ENCODE measurements at places on chromosomes 6 and 20.

- DNase-seq: no peak
Measured at GRCh38 chr6:81384921-81385320, 367.6 kb downstream of the TENT5A start.

DNA sequence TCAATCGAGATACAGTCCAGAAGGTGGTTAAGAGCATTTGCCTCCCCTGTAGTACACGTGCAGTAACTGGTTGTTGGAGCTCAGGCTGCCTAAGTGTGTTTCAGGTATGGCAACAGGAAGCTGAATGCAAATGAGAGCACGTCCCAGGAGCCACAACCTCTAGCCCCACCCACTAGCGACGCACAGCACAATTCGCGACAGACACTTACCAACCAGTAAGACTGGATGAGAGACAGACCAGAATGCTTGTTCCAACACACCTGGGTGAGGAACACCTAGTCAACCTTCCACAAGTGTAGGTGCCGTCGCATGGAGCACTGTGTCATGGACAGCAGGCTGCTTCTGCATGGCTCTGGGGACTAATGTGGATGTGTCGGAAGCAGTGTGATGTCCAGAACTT lies 7.2 kb upstream of the SERPINB1 start:
- DNase-seq: no peak

GRCh38 chr6:80607811-80608391 lies 501.4 kb downstream of the BCKDHB start:
- no peak for DNase-seq

DNA sequence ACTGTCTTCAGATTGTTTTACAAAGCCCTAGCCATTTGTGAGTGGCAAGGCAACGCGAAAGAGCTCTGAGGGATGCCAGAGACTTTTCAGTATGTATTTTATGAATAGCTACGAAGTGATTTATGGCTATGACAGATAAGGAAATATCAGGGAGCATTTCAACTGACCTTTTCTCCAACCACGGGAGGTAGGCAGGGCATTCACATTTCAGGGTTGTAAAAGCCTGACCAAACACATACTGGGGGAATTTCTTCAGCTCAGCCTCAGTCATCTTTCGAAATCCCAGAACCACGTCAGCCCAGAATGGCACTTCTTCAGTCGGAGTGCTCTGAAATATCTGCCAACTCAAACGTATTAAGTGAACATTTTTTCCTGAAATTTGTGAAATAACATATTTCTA lies 10.8 kb downstream of the DDO start:
- no peak for DNase-seq

GRCh38 chr20:42191140-42191860 lies 573.1 kb upstream of the CHD6 start:
- DNase-seq: no peak

DNA sequence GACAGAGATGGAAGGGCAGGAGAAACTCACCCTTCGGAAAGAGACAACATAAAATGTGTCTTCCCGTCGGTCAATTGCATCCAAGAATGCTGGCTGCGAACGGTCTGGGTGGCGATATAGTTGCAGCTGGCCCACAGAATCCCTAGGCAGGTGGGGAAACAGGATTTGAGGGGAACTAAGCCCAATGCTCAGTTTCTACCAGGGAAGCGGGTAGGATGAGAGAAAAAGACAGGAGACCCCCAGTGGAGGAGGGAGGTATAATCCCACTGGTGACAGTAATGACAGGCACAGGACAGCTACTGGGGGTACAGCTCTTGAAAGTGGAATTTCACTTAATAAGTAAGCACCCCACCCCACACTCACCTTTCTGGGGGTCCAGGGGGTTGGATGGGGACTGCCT lies 7.5 kb upstream of the TNXB start:
- DNase-seq: no peak

GRCh38 chr20:44536175-44536574 lies 14.3 kb upstream of the SERINC3 start:
- DNase-seq: no peak

DNA sequence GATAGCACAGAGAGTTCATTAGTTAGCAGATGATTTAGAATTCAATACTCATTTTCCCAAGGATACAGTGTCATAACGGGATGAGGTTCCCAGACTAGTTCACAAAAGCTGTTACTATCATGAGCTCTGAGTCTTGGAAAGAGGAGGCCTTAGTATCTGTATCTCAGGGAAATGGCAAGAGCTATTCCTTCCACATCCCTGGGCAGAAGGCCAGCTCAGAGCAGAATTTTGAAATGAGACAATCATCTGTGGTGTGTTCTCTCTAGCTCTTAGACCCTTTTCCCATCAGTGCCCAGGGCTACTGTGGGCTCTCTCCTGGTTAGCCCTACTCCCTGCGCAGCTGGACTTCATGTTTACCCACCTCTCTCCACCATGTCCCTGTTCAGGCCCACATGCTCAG lies 64.5 kb downstream of the JAG1 start:
- DNase-seq: no peak

- DNase-seq: no peak
Measured at GRCh38 chr20:13028001-13028400, 19.2 kb downstream of the SPTLC3 start.

DNA sequence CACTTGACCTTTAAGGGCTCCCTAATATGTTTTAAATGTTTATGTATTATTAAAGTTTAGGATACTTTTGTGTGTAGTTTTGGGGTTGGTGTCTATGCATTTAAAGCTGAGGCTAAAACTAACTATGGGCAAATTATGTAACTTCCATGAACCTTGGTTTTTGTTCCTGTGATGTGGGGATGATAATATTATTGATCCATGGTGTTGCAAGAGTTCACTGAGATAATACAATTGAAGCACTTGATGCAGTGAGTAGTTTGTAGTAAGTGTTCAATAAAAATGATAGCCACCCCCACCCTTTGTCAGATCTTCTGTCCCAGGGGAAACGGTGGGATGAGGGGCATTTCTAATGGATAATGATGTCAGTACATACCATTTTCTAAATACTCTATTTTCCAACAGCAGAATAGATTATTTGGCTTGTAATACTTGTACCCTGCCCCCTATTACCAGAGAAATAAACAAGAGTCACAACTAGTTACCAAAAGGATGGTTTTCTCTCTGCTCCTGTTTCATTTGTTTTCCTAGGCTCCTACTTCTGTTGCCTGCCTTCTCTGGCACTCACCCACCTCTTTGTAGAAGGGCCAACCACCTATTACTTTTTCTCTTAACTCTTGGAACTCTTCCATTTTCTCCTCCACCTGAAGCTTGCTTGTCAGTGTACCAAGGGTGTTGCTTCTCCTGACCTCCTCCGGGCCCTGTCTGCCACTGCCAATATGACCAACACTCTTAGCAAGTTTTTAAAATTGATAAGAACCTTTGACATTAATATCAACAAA lies 97.9 kb downstream of the RCAN2 start:
- DNase-seq: no peak

DNA sequence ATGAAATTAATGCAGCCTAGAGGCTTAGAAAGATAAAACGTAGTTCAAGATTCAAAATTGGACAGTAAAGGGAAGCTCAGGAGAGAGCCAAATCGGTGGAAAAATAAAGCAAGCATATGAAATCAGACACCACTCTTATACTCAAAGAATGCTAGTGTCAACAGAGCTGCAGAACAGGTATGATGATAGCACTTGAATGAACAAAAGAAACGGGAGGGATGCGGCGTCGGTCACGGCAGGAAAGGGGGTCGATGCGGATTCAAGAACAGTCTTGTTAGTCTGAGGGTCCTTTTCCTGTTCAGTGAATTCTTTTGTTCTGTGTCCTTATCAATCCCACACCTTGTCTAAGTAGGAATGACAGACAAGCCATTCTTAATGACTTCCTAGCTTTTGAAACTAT lies 114.4 kb downstream of the FOXC1 start:
- no peak for DNase-seq

DNA sequence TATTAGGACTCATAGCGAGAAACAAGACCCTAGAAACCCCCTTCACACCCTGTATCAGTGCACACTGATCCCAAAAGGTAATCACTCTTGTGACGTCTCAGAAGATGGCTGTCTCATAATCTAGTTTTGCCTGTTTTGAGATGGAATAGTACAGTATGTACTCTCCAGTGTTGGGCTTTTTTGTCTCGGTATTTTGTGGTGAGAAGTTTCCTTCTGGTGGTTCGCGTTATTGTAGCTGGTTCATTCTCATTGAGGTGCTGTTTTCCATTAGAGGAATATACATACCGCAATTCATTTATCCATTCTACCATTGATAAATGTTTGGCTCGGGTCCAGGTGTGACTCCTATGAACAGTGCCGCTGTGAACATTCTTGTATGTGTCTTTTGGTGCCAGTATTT lies 27.9 kb upstream of the MAP3K4 start:
- no peak for DNase-seq

GRCh38 chr6:78864957-78865356 lies 2.4 kb upstream of the IRAK1BP1 start:
- DNase-seq: no peak

GRCh38 chr6:21955951-21956350 lies 340.9 kb downstream of the PRL start:
- no peak for DNase-seq

DNA sequence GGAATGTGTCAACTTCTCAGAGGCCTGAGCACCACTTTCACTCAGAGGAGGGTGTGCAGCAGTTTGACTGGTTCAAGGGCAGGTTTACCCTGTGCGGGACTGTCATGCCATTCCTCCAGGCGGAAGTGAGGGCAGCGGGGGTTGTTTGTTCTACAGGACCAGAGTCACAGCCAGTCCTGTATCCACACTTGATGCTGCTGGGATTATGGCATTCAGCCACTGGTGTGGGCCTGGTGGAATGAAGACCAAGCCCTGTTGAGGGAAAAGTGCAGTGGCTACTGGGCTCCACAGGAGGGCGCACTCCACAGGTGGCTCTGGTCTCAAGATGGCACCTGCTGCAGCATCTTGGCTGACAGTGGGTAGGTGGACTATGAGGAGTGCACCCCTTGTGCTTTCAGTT lies 14.8 kb downstream of the SEMG2 start:
- no peak for DNase-seq

DNA sequence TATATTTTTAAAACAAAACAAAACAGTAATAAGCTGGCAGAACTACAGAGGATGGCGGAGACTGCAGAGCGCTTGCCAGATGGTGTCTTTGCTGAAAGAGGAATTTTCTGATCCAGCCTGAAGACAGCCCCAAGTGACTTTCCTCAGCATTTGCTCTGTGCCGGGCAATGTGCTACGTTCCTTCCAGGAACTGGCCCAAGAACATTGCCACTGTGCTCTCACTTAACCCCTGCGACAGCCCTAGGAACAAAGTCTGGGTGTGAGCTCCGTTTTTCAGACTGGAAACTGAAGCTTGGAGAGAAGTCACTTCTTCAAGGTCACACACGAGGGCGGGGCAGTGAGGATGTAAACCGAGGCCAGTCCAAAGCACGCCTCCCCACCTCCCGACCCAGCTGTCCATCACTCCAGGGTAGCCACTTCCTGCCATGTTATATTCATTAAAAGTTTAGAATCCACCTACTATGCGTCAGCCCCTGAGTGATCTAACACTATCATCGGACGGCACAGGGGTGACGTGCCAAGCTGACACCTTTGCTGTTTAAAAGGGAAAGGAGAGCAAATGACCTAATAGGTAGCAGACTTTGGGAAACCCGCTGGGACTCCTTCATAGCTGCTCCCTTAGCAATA lies 22.3 kb upstream of the BMP7 start:
- DNase-seq: no peak

- no peak for DNase-seq
Measured at GRCh38 chr6:168631564-168631963, 190.6 kb downstream of the SMOC2 start.

DNA sequence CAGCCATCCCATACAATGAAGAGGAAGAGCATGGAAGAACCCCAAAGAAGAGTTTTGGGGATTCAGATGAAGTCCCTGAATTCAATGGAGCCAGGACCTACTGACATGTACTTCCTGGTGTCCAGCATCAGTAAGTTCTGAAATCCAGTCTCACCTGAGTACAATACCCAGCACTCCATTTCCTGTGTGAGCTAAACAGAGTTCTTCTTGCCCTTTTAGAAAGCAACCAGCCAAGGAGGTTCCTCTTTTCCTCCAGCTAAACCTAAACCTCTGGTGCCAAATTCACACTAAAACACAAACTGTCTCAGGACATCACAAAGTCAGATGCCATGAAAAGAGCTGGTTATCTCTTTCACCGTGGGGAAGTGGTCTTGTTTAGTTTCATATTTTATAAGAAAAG lies 71.5 kb downstream of the PKHD1 start:
- no peak for DNase-seq

DNA sequence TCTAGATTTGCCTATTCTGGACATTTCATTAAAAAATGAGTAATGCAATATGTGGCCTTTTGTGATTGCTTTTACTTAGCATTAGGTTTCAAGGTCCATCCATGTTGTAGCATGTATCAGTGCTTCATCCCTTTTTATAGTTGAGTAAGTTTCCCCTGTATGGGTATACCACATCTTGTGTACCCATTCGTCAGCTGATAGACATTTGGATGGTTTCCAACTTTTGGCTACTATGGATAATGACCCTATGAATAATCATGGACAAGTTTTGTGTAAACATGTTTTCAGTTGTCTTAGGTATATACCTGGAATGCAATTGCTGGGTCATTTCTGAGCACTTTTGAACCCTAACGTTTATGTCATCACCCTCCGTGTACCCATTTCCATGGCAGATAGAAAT lies 15.4 kb downstream of the METTL24 start:
- no peak for DNase-seq

DNA sequence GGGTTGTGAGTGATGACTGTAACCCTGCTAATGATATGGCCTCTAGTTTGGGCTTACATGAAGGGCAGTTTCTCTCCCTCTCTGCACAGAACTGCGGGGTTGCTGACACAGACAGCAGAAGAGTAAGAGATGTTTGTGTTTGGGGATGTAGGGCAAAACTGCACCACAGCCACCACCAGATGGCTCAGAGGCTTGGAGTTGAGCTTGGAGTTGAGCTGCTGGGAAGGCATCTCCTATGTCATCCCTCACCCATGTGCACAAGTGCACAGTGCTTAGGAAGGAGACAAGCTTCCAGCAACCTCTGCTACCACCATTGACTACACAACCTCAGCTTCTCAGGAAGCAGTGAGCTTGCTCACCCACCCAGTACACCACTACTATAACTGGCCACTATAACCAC lies 303.9 kb upstream of the DEFB112 start:
- no peak for DNase-seq

DNA sequence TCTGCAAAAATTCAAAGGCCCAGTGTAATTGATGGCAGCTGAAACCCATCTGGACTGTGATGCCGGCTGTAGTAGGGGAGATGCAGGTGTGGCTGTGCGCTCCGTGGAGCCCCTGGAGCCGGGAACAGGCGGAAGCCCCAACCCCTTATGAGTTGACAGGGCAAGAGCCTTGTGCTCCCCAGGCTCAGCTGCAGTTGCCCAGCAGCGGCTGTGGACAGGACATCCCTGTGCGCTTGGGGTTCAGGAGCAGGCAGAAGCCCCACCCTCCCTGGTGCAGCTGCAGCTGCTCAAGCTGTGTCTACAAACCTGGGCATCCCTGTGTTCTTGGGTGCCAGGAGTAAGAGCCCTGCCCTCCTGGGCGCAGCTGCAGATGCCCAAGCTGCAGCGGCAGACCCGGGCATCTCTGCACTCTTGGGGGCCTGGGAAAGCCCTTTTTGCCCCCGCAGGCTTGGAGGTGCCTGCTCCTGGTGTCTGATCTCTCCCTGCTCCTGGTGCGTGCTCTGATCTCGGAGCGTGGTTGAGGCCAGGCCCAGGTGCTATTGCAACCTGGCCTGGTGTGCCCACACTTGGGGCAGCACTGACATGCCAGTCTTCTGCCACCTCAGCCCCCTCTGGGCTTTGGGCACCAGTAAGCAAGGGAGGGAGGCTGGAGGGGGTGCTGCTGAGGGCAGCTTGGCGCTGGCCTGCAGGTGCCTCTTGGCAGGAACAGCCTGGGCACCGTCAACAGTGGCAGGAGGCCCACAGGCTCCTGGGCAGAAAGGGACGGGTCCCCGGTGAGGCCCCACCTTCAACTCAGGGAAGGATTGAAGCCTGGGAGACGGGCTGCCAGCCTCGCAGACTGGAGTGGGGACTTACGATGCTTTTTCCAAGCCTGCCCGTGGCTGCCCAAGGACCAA lies 30.3 kb downstream of the OR2J2 start:
- no peak for DNase-seq

Data from caudate nucleus (tissue), 63 donors.